Natural killer cell (primary cell): ENCODE measurements at places on chromosomes 3 and 15.
A peak's percentile ranks its signal among the peaks of the same experiment; 100 is the strongest.

DNA sequence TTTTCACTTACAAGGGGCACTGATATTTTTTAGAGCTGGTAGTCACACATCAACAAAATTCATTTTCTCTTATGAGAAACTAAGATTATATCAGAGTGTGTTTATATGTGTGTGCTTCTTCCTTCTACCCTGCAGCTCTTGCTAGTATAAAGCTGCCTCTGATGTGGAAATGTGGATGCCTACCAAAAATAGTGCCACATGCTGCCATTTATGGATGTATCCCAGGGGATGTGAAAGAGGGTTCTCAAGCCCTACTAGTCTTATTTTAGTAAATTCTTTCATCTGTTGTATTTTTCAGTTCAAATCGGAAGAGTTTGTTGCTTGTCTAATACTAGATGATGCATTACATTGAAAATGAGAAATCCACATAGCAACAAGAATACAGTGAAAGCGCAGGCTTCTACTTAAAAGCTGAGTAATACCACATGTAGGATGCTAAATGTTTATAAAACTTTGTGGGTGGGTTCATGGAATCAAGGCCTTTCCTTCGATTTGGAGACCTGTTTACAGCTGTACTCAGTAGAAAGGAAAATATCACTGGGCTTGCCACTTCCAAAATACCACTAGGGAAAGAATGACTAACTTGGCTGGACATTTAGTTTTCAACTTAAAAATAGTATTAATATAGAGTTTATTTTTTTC lies 399.2 kb downstream of the EPHA3 start:
- no peaks in the 10 kb centered on the region for H3K27me3 ChIP-seq
- H3K4me1 ChIP-seq = no peaks in the 10 kb centered on the region
- DNase-seq = no peak
- no peaks in the 10 kb centered on the region for H3K36me3 ChIP-seq
- no peak overlapping the region for H3K27ac ChIP-seq

DNA sequence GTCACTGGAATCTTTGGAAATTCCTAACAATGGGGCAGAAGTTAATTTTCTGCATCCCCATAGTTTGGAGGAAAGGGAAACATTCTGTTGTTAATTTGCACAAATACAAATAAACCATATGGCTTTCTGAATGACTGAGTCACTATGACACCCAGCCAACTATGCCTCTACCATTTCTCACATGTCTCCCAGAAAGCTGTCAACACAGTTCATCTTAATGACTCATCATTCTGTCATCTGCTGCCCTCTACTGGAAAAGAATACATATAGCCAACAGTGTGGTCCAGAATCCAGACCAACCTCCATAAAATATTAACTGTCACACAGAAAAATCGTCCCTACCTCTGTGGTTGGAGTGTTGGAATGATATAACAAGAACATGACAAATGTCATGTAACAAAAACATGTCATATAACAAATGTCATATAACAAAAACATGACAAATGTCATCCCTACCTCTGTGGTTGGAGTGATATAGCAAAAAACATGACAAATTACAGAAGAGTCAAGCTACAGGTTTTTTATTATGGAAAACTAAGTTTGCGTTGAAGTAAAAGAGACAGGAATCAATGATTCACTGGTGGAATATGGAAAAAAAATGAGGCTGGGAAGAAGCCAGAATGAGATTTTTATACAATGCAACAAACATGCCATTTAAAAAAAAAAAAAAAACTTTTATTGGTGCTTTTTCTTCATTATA lies 47.7 kb upstream of the GYG1 start:
- no peaks in the 10 kb centered on the region for H3K36me3 ChIP-seq
- H3K4me1 ChIP-seq = no peaks in the 10 kb centered on the region
- no peak overlapping the region for H3K27ac ChIP-seq

GRCh38 chr3:59817511-59817910 lies 767.7 kb upstream of the CFAP20DC start:
- no peaks in the 10 kb centered on the region for H3K36me3 ChIP-seq
- H3K27ac ChIP-seq = no peak overlapping the region
- no peak overlapping the region for H3K4me3 ChIP-seq
- H3K27me3 ChIP-seq = no peaks in the 10 kb centered on the region

GRCh38 chr3:168989396-168989795 lies 674.1 kb downstream of the MECOM start:
- no peak overlapping the region for H3K4me3 ChIP-seq
- H3K27ac ChIP-seq = no peak overlapping the region
- DNase-seq = no peak
- no peaks in the 10 kb centered on the region for H3K4me1 ChIP-seq
- no peaks in the 10 kb centered on the region for H3K36me3 ChIP-seq

- no peak for DNase-seq
- no peak overlapping the region for H3K27ac ChIP-seq
- no peaks in the 10 kb centered on the region for H3K36me3 ChIP-seq
- H3K4me1 ChIP-seq = no peaks in the 10 kb centered on the region
- H3K27me3 ChIP-seq = no peaks in the 10 kb centered on the region
- no peak overlapping the region for H3K4me3 ChIP-seq
These were observed 374.7 kb downstream of the TUSC7 start for GRCh38 chr3:117084277-117084676.

- H3K4me3 ChIP-seq = no peak overlapping the region
- H3K4me1 ChIP-seq = no peaks in the 10 kb centered on the region
- H3K27me3 ChIP-seq = no peaks in the 10 kb centered on the region
- H3K36me3 ChIP-seq = no peaks in the 10 kb centered on the region
- H3K27ac ChIP-seq = no peak overlapping the region
These were observed 344.5 kb downstream of the FGF12 start for GRCh38 chr3:192382861-192383260.

DNA sequence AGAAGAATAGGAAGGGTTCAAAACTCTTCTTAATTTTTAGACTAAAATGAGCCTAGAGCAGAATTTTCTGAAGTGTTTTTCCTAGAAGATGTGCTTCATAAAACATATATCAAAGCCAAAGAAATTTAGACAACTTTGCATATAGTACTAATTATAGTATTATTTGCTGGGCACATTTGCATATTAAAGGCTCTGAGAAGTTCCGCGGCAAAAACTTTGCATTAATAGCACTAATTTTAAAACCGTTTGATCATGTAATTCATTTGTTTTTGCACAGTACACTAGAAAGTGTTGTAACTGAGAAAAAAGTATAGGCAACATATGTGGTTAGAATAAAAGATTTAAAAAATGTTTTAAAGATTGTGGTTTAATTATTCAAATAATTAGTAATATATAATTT lies 412.0 kb upstream of the NR2F2 start:
- no peak overlapping the region for H3K4me3 ChIP-seq
- H3K36me3 ChIP-seq = no peaks in the 10 kb centered on the region
- no peaks in the 10 kb centered on the region for H3K27me3 ChIP-seq
- no peaks in the 10 kb centered on the region for H3K4me1 ChIP-seq
- no peak overlapping the region for H3K27ac ChIP-seq

- no peaks in the 10 kb centered on the region for H3K36me3 ChIP-seq
- DNase-seq = no peak
- no peaks in the 10 kb centered on the region for H3K27me3 ChIP-seq
- H3K4me3 ChIP-seq = no peak overlapping the region
- peak overlapping the region; percentile 37 for H3K27ac ChIP-seq
- no peaks in the 10 kb centered on the region for H3K4me1 ChIP-seq
These were observed 266.1 kb downstream of the ADAMTSL3 start for GRCh38 chr15:83919978-83920510.

DNA sequence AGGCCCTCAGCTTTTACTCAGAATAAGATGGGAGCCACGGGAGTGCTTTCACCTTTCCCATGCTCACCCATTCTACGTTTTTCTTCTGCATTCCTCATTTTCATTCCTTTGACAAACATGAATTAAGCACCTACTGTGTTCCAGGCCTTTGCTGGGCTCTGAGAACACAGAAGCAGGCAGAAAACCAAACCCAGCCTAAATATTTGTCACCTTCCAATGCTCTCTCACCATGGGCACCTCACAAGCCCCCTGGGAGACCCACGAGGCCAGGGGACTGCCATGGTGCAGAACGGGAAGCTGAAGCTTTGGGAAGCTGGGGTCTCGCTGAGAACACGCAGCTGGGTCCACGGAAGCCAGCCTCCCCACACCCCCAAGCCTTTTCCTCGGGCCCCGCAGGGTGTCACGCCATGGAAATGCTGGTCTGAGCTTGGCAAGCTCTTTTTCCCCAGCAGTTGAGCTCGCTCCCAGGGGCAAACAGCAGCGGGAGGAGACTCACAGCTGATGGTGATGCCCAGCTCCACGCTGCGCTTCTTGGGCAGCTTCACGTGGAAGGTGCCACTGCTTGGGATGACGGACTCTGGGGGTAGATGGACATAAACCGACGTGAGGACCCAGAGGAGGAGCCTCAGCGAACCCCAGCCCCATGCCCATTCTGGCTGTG lies 27.7 kb downstream of the GRIP2 start:
- H3K36me3 ChIP-seq = no peaks in the 10 kb centered on the region
- DNase-seq = no peak
- H3K27me3 ChIP-seq = no peaks in the 10 kb centered on the region
- no peak overlapping the region for H3K4me3 ChIP-seq
- no peak overlapping the region for H3K27ac ChIP-seq

DNA sequence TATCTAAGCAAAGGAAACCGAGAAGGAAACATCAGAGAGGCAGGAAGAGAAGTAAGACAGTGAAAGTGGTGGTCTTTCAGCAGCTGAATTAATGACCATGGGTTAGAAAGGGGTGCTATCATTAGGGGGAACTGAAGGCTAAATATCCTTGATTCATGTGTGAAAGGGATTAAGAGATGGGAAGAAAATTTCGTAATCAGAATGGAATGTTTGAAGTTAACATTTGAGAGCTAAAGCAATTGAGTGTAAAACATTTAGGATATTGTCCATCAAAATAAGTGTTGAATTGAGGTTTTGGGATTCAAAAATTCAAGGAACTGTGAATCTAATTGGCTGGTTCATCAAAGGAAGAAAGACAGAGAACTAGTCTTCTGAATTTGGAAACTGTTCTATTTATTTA lies 4.1 kb upstream of the ECT2 start:
- no peak for DNase-seq
- H3K36me3 ChIP-seq = no peaks in the 10 kb centered on the region
- H3K27ac ChIP-seq = no peak overlapping the region
- no peak overlapping the region for H3K4me3 ChIP-seq
- peaks cover 11% of the 10 kb centered on the region for H3K4me1 ChIP-seq

- no peaks in the 10 kb centered on the region for H3K4me1 ChIP-seq
- no peaks in the 10 kb centered on the region for H3K27me3 ChIP-seq
- H3K4me3 ChIP-seq = no peak overlapping the region
- DNase-seq = no peak
These were observed 168.2 kb upstream of the NR2F2 start for GRCh38 chr15:96162322-96162721.

GRCh38 chr3:142087676-142088075 lies 61.7 kb downstream of the TFDP2 start:
- H3K36me3 ChIP-seq = no peaks in the 10 kb centered on the region
- no peak overlapping the region for H3K27ac ChIP-seq
- H3K4me1 ChIP-seq = no peaks in the 10 kb centered on the region
- H3K4me3 ChIP-seq = no peak overlapping the region

DNA sequence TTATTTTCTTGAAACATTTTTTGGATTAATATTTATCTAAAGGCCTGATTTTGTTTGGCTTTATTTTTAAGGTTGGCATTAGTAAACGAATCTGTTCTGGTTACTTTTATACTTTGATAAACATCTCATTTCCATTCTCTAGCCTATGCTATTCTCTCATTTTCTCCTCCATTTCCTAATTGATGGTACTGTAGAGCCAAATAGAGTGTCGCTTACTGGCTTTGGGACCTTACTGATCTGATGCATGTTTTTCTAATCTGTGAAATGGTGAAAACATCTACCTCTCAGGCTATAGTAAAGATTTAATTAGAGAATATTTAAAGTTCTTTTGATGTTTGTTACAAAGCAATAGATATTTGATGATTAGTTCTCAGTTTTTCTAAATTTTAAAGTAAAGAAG lies 1.6 kb downstream of the LNP1 start:
- DNase-seq = no peak
- H3K36me3 ChIP-seq = no peaks in the 10 kb centered on the region
- H3K4me3 ChIP-seq = no peak overlapping the region
- no peak overlapping the region for H3K27ac ChIP-seq
- H3K4me1 ChIP-seq = peaks cover 18% of the 10 kb centered on the region
- no peaks in the 10 kb centered on the region for H3K27me3 ChIP-seq

- H3K27ac ChIP-seq = no peak overlapping the region
- H3K27me3 ChIP-seq = no peaks in the 10 kb centered on the region
- no peaks in the 10 kb centered on the region for H3K36me3 ChIP-seq
These were observed 253.4 kb downstream of the VGLL3 start for GRCh38 chr3:86737517-86737916.

- H3K27me3 ChIP-seq = no peaks in the 10 kb centered on the region
- no peaks in the 10 kb centered on the region for H3K4me1 ChIP-seq
- H3K4me3 ChIP-seq = no peak overlapping the region
- DNase-seq = no peak
These were observed 156.9 kb upstream of the RASGRP1 start for GRCh38 chr15:38721568-38721945.
